ENCODE measurements at places on chromosomes 16 and 17.

- no peak for DNase-seq
Measured at GRCh38 chr16:66156538-66156937, 210.0 kb upstream of the CDH5 start.

DNA sequence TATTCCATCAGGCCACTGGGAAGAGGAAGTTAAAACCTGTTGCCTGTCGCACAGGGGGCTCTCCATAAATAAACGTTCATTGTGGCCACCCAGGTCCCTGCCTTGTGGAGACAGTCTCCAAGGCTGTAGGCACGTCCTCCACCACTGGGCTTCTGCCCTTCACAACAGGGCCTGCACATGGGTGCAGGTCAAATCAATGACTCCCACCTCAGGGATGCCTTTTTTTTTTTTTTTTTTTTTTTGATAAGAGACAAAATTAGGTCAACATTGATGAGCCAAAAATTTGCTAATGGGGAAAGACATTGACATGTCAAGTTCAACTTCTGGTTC lies 12.6 kb upstream of the SLC12A3 start:
- DNase-seq = no peak

DNA sequence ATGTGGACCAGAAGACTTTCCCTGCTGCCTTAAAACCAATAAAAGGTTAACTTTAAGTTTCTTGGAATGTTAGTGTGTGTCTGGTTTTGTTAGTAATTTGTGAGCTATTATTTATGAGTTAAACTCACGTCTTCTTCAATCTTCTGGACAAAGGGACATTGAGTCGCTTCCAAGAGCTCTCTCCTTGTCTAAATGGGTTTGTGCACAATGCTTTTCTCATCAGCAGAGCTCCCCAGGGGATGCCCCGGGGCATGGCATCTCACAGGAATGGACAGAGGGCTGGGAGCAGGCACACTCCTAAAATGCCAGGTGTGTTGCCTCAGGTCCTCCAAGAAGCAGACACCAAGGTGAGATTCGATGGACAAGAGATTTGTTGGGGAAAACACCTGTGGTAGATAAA lies 90.5 kb downstream of the RGS9 start:
- DNase-seq = no peak

- DNase-seq = no peak
Measured at GRCh38 chr16:79045191-79045590, 555.3 kb downstream of the MAF start.

- no peak for DNase-seq
Measured at GRCh38 chr16:57485091-57485915, 990 bp downstream of the DOK4 start.

GRCh38 chr17:73476890-73477350 lies 165.1 kb upstream of the CDC42EP4 start:
- no peak for DNase-seq

- no peak for DNase-seq
Measured at GRCh38 chr17:67638871-67639270, 78.9 kb upstream of the NOL11 start.

Measured in progenitor cell of endocrine pancreas (in vitro differentiated cells).